Stomach (tissue), 19 donors: ENCODE measurements at places on chromosomes 11 and 22. TPM values are rescaled to one million over a fixed set of nuclear protein-coding genes. Genes with fewer than 3 reads are reported as not detected.

DNA sequence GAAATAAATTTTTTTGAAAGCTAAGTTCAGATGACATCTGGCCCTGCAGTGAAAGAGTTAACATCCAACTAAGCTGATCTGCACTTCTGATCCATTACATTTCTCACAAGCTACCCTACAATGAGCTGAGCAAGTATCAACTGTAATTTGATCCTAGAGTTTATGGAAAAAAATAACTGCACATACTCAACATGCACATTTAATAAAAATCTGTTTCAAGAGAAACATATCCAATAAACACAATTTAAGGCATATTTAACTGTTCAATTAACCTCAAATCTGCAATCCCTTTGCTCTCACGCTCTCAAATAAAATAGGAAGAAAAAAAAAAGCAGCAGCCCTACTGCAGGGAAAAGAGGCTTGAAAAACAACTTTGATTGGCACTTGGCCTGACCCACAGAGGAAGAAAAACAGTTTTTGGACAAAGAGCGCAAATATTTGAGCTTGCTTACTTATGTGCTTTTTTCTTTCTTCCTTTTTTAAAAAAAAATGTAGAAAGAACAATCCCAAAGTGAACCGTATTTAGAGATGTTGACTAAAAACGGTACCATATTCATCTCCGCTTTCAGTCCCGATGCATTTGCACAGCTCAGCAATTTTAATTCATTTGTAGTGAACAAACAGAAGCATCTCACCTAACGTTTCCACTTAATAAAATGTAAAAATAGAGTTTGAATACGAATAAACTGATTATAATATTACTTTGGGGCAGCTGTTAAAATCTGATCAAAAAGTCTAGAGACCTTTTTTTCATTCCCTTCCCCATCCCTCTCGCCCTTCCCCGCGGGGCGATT is 1.6 kb downstream of the SESN3 start:
- H3K4me1 ChIP-seq, result peaks cover 4% of the 10 kb centered on the region
- no peak for DNase-seq
- H3K27me3 ChIP-seq, result no peaks in the 10 kb centered on the region
- peak overlapping the region; percentile 78 for H3K4me3 ChIP-seq
- no peaks in the 10 kb centered on the region for H3K36me3 ChIP-seq

The EIF3D gene
- total RNA-seq, result 153 TPM

DNA sequence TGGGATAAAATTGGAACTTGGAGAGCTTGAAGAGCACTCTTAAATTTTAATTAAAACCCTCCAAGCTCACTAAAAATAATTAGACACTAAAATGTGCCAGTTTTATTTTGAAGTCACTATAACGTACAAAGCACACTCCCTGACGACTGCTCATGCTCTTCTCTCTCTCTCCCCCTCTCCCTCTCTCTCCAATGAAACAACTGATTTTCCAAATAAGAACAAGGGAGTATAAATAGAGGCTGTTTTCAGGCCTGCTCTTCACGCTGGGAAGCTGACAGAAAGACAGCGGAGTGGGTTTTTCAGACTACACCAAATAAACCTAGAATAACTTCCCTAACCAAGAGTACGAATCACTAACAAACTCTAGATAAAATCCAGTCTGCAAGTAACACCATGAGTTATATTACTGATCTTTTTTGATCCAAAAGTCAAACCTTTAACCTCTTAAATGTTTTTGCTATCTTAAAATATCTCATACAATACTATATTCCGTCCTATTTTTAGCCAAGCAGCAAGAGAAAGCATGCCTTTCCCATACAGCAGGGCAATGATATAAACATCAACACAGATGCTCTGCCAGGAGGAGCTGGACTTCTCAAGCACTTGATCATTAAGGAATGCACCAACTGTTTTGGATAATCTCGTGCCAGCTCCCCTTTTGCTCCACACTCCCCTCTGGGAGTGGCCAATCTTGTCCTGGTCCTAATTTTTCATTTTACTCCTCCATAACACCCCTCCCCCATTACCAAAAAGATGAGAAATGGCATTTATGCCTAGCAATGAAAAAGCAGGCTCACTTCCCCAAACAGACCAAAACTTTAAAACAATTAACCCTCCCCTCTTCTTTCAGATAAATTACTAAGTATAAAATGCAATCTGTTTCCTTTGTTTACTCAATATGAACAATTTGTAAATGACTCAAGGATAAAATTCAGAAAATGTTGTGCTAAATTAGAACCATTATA is 116.9 kb downstream of the SOX6 start:
- H3K4me1 ChIP-seq, result no peaks in the 10 kb centered on the region
- H3K4me3 ChIP-seq, result no peak overlapping the region
- H3K27me3 ChIP-seq, result no peaks in the 10 kb centered on the region
- H3K27ac ChIP-seq, result peak overlapping the region; percentile 43
- no peaks in the 10 kb centered on the region for H3K36me3 ChIP-seq
- DNase-seq, result no peak

The PLAAT3 gene
- total RNA-seq, result 25.9 TPM

- H3K27me3 ChIP-seq, result no peaks in the 10 kb centered on the region
- no peak overlapping the region for H3K4me3 ChIP-seq
- peaks cover 72% of the 10 kb centered on the region for H3K4me1 ChIP-seq
- no peaks in the 10 kb centered on the region for H3K36me3 ChIP-seq
- no peak for DNase-seq
Measured at GRCh38 chr11:47005441-47005840, 68.9 kb downstream of the CSTPP1 start.

DNA sequence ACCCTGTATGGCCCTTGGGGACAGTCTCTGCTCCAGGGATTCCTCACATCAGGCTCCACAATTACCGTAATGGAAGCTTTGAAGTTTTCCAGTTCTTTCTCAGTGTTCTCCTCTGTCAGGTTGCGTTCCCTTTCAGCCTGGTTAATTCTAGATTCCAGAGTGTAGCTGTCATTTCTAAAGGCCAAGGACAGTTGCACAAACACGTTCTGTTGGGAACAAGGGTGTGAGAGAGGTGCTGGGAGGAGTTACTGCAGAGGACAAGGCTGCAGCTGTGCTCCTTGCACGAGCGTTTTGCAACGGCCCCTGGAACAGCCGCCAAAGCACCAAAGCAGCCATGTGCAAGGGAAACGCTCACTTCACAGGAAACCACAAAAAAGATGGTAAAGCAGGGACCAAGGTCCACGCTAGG is 35.9 kb upstream of the LYVE1 start:
- H3K36me3 ChIP-seq, result peaks cover 3% of the 10 kb centered on the region
- H3K4me1 ChIP-seq, result peaks cover 4% of the 10 kb centered on the region
- DNase-seq, result no peak
- H3K27ac ChIP-seq, result peak overlapping the region; percentile 90

DNA sequence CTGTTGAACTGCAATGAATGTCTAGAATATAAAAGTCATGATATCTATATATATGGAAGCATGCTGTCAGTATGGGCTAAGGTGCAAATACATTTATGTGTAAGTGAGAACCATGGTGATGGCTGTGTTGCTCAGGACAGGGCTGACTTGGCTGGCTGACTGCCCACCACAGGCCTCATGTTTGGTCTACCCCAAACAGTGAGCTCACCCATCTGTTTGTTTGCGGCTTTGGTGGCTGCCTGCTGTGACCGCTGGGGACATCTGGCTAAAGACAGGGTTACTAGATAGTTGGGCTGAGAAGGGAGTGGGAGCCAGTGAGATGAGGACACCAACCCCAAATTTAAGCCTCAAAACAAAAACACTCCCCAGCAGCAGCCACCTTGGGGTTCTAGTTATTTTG is 6.3 kb downstream of the CD44 start:
- no peaks in the 10 kb centered on the region for H3K27me3 ChIP-seq
- H3K27ac ChIP-seq, result peak overlapping the region; percentile 60
- no peak overlapping the region for H3K4me3 ChIP-seq
- H3K4me1 ChIP-seq, result peaks cover 82% of the 10 kb centered on the region
- DNase-seq, result peak; percentile 50
- H3K36me3 ChIP-seq, result no peaks in the 10 kb centered on the region

The TLCD5 gene
- total RNA-seq, result 81.2 TPM

- DNase-seq, result no peak
- H3K27ac ChIP-seq, result no peak overlapping the region
- no peaks in the 10 kb centered on the region for H3K27me3 ChIP-seq
- no peaks in the 10 kb centered on the region for H3K4me1 ChIP-seq
- H3K4me3 ChIP-seq, result no peak overlapping the region
Measured at GRCh38 chr11:18563090-18563730, 25.3 kb downstream of the UEVLD start.

GRCh38 chr11:35100013-35100383 is 39.0 kb upstream of the CD44 start:
- H3K27ac ChIP-seq, result peak overlapping the region; percentile 73
- DNase-seq, result peak; percentile 71

The GRAP2 gene
- total RNA-seq, result 17.0 TPM

- H3K27ac ChIP-seq, result peak overlapping the region; percentile 58
- no peaks in the 10 kb centered on the region for H3K4me1 ChIP-seq
- no peak overlapping the region for H3K4me3 ChIP-seq
- DNase-seq, result no peak
- no peaks in the 10 kb centered on the region for H3K36me3 ChIP-seq
- H3K27me3 ChIP-seq, result no peaks in the 10 kb centered on the region
Measured at GRCh38 chr11:86592047-86592591, 80.3 kb downstream of the ME3 start.

GRCh38 chr11:106989078-106989455 is 29.2 kb downstream of the GUCY1A2 start:
- H3K27me3 ChIP-seq, result no peaks in the 10 kb centered on the region
- DNase-seq, result peak; percentile 39
- no peak overlapping the region for H3K4me3 ChIP-seq
- H3K27ac ChIP-seq, result no peak overlapping the region
